ENCODE measurements at places on chromosomes 13 and 19. TPM values are rescaled to one million over a fixed set of nuclear protein-coding genes. Genes with fewer than 3 reads are reported as not detected.
A peak's percentile ranks its signal among the peaks of the same experiment; 100 is the strongest.

Gene DAND5
- 0.19 TPM for total RNA-seq

Gene CEACAM16
- not detected for total RNA-seq

Gene ZNF844
- 18.7 TPM for total RNA-seq

Gene EFNB2
- total RNA-seq = 6.3 TPM

Gene JAK3
- total RNA-seq = 2.8 TPM

Gene CYP4F11
- total RNA-seq = not detected

Gene SBSN
- total RNA-seq = not detected

Gene CYP2A6
- total RNA-seq = not detected

Gene ZNF575
- total RNA-seq = 0.22 TPM

Gene INSR
- total RNA-seq = 40.0 TPM

DNA sequence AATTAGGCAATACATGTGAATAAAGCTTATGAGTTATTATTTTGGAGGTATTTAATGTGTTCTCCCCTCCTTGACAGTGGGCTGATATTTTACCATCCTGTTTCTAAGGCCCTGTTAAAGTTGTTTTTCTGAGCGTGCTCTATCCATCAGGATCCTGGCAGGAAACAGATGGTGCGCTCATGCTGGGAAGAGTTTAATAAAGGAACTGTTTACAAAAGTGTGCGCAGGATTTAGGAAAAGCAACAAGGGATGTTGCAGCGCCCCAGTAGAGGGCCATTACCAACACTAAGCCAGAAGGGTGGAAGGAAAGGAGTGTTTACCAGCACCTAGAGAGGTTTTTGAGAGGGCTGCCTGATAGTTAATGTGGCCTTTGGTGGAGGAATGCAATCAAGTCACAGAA lies 374.5 kb downstream of the KCNRG start:
- no peak for DNase-seq

GRCh38 chr19:10516064-10516385 lies 1.2 kb downstream of the S1PR5 start:
- no peak for DNase-seq

GRCh38 chr13:28043224-28043623 lies 54.7 kb upstream of the URAD start:
- DNase-seq = no peak

DNA sequence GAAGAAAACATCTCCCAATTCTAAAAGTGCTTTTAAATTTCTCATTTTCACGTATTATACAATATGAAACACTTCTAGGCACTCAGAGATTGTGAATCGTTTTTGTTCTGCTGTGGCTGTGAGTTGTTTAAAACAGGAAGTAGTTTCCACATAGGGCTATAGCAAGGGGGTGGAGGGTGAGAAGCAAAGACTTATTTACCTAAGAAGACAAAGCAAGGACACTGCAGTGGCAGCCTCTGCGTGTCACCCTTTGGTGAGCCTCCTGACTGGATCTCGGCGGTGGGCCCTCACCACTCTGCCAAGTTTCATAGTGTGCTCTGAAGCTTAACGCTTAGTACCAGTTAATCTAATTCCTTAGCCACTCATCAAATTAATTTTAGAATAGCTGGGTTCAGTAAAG lies 56.8 kb downstream of the TNFSF13B start:
- DNase-seq = peak; percentile 76

- no peak for DNase-seq
Measured at GRCh38 chr13:38355595-38356119, 6.0 kb downstream of the UFM1 start.

DNA sequence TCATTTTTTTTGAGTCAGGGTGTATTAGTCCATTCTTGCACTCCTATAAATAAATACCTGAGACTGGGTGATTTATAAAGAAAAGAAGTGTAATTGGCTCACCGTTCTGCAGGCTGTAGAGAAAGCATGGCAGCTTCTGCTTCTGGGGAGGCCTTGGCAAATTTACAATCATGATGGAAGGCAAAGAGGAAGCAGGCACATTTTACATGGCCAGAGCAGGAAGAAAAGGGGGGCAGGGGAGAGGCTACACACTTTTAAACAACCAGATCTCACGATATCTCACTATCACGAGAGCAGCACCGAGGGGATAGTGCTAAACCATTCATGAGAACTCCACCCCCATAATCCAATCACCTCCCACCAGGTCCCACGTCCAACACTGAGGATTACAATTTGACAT lies 44.5 kb upstream of the MIR17HG start:
- DNase-seq = no peak

DNA sequence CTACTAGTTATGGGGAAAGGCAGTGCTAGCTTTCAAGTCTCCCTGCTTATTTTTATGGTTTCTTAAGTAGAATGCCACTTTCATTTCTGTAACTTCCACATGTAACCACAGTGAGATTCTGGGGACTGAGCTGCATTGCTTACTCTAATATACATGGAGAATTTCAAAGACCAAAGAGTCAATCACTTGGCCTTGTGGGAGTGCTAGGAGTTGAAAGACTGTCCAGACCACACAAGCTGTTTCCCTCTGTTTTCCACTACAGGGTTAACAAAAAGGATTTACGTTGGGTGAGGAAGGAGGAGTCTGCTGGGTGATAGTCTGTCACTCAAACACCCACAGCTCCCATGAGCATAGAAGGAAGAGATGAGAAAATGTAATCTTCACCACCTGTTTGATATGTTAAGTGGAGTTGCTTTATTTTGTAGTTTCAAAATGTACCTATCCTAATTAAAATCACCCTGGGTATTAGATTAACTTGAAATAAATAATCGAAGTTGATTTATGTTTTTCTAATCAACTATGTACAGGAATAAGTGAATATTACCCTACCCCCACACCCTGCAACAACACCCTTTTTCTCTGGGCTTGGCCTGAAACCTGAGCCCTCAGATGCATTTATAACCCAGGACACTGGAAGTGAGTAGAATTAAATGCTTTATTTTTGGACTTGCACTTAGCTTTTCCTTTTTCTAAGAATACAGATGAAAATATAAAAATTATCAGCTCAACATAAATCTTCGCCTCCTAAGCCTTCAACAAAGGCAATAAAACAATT lies 225.8 kb upstream of the SLC10A2 start:
- no peak for DNase-seq

DNA sequence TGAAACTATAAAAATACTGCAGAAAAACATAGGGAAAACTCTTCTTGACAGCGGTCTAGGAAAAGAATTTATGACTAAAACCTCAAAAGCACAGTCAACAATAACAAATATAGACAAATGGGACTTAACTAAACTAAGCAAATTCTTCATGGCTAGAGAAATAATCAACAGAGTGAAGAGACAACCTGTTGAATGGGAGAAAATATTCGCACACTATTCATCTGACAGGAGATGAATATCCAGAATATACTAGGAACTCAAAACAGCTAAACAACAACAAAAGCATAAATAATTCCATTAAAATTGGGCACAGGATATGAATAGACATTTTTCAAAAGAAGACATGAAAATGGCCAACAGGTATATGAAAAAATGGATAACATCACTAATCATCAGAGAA lies 303.6 kb upstream of the PRR20A start:
- no peak for DNase-seq

- no peak for DNase-seq
Measured at GRCh38 chr19:33280351-33280921, 21.9 kb downstream of the CEBPA start.

GRCh38 chr13:85615031-85615430 lies 184.2 kb downstream of the SLITRK6 start:
- no peak for DNase-seq

DNA sequence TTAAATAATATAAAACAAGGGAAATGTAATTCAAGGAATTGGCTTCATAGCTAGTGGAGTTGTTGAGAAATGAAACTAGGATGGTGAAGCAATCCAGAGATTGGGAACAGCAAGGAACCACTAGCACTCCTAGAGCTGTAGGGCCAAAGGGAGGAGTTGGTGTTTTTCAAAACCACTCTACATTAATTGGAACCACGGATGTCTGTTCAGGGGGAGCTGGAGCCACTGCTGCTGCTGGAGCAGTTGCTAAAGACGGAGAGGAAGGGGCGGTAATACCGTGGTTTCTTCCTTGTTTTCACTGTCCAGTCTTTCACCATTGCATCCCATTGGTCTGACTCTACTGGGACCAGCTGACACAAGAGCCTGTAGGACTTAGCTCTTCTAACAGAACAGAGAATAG lies 8.5 kb downstream of the DNAJC15 start:
- DNase-seq = no peak

GRCh38 chr13:51912511-51913225 lies 50.9 kb downstream of the CCDC70 start:
- DNase-seq = no peak

DNA sequence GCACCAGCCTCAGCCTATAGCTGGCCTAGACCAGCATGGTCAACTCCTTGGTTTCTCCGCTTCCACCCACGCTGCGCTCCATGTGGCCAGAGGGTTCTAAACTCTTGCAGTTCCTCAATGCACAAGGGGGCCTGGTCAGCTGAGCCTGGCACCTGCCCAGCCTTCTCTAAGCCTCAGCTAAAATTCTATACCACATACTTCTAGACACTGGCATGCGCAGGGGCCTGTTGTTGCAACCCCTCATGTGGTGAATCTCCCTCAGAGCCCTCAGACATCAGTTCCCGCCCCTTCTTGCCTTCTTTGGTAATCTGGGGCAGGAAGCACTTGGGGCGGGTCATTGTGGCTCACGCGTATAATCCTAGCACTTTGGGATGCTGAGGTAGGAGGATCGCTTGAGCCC lies 19.7 kb upstream of the LDLR start:
- peak; percentile 63 for DNase-seq

- no peak for DNase-seq
Measured at GRCh38 chr13:83121896-83122295, 760.4 kb downstream of the SLITRK1 start.

DNA sequence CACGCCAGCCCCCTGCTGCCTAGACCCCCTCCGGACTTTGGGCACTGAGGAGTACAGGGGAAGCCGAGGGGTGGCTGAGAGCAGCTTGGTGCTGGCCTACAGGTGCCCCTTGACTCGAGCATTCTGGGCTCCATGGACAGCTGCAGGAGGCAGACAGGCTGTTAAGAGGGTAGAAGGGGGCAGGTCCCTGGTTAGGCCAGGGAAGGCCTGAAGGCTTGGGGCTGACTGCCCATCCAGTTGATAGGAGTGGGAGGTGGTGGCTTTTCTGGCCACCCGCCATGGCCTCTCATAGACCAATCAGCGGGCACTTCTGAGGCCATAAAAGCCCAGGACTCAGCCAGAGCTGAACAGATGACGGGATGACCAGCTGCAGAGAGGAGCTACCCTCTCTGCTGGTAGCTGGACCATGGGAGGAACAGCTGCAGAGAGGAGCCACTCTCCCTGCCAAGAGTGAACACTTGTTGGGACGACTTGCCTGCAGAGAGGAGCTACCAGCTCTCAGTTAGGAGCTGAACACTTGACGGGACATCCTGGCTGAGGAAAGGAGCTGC lies 10.7 kb upstream of the SUPT20H start:
- no peak for DNase-seq

DNA sequence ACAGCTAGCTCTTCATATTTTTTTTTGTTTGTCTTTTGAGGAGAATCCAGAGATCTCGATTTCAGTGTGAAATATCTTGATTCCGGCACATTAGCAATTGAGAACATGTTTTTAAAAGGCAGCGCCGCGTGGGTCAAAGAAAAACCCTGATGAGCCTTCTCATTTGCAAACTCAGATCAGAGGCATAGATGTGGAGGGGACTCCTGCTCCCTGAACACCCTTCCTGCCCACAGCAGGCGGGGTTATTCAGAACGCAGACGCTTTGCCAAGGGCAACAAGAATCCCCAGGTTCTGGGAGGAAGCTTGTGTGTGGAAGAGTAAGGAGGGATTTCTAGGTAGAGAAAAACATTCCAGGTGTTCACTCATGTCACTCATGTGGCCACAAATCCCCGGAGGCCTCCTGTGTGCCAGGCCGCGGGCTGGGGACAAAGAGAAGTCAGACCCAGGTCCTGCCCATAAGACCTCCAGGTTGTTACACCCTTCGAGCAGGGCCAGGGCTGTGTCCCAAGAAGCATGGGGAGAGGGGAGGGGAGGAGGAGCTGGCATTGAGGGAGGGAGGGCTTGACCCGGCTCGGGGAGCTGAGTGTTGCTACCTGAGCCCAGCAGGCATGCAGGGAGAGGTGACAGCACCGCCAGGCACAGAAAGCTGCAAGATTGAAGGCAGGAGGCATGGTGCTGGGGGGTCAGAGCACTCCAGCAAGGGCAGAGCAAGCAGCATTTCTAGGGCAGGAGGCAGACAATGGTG lies 15.9 kb upstream of the IGLON5 start:
- peak; percentile 88 for DNase-seq

- DNase-seq = no peak
Measured at GRCh38 chr13:86282442-86282841, 483.2 kb upstream of the SLITRK6 start.

GRCh38 chr13:20360041-20360491 lies 127.9 kb upstream of the GJB6 start:
- no peak for DNase-seq

GRCh38 chr13:101631395-101631794 lies 178.9 kb downstream of the ITGBL1 start:
- no peak for DNase-seq

- no peak for DNase-seq
Measured at GRCh38 chr19:33688171-33688992, 66.6 kb downstream of the CHST8 start.

DNA sequence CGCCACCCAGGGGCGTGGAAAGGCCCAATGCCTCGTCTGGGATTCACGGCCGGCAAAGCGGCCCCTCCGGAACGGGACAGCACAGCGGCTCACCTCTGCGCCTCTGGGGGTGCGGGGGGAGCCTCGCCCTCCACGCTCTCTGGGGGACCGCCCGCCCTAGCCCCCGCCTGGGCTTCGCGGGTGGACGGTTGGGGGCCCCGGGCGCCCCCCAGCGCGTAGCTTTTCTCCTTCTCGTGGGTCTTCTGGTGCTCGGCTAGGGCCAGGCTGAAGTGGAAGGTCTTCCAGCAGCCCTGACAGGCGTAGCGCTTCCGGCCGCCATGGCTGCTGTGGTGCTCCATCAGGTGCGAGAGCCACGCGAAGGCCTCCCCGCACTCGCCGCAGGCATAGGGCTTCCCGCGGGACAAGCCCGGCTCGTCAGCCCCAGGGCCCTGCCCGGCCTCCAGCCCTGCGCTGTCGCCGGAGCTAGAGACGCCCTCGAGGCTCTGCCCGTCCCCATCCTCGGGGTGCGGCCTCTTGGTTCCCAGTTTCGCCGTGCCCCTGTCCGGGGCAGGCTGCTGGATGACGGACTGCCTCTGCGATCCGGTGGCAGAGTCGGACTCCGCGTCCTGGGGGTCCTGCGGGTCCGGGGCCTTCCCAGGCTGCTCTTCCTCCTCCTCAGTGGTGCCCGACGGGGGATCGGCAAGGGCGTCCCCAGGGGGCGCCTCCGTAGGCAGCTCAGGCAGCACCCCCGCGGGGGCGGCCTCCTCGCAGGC lies 13.3 kb downstream of the ZSCAN18 start:
- no peak for DNase-seq

- no peak for DNase-seq
Measured at GRCh38 chr19:31641591-31641990, 292.4 kb upstream of the TSHZ3 start.

DNA sequence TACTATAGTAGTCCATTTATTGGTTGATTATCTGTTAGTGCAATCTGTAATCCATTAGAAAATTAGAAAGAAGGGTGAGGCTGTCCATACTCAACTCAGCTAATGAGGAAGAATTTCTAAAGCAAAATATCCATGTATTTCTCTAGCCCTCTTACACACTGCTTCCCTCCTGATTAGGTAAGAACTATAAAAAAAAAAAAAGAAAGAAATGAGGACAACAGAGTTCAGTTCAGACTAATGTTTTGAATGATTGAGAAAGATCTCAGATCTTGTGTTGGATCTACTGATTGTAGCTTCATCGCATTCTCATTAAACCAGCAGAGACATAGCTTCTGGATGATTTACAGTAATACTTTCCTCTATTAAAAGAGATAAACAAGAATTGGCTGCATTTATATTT lies 233.3 kb downstream of the KLF5 start:
- DNase-seq = no peak
